ENCODE measurements at places on chromosomes 16 and 17.

DNA sequence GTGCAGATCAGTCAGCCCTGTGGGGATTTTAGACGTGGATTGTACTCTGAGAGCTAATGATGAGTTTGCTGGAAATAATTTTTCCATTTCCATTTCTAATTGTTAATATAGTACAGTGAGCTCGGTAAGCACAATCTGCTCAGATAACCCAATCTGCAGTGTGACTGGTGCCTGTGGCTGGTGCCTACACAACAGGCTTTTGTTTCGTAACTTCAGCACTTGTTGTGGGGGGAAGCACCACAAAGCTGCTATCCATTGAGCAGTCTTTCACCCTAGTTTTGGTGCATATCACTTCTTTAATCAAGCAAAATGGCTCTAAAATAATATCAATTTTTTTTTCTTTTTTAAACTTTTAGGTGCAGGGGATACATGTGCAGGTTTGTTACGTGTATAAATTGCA is 534.9 kb upstream of the HSBP1 start:
- DNase-seq: no peak

GRCh38 chr16:58563235-58563634 is 47.9 kb downstream of the SETD6 start:
- DNase-seq: no peak

DNA sequence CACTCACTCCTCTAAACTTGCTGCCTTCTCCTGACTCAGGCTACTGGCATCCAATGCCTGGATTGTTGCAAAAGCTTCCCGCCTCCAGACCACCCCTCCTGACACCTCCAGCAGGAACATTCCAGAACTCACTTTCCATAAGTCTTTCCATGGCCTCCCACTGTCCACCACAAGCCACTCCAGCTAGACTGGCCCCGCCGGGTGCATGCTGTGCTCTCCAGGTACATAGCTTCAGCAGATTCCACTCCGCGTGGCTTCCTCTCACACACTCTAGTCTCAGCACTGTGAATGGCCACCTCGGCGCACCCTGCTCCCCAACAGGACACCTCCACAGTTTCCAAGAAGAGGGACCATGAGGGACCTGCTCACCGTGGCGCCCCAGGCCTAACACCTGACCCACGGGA is 25.9 kb upstream of the FAAP100 start:
- no peak for DNase-seq

DNA sequence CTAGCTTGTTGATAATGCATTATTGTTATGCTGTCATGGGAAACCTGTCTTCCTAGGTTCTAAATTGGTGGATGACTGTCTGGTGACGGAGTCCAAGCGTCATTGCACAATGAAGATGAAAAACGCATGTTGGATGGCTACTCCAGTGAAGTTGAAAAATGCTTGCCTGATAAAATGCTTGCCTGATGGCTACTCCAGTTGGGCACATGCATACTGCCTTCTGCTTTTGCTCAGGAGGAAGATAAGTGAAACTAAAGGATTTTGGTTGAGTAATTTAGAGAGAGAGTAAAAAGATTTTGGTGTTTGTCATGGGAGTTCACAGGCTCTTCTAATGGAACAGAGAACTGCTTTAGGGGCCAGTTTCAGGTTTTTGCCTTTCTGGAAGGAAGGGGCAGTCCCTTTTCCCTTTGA is 118.6 kb downstream of the PRKCA start:
- DNase-seq: no peak

DNA sequence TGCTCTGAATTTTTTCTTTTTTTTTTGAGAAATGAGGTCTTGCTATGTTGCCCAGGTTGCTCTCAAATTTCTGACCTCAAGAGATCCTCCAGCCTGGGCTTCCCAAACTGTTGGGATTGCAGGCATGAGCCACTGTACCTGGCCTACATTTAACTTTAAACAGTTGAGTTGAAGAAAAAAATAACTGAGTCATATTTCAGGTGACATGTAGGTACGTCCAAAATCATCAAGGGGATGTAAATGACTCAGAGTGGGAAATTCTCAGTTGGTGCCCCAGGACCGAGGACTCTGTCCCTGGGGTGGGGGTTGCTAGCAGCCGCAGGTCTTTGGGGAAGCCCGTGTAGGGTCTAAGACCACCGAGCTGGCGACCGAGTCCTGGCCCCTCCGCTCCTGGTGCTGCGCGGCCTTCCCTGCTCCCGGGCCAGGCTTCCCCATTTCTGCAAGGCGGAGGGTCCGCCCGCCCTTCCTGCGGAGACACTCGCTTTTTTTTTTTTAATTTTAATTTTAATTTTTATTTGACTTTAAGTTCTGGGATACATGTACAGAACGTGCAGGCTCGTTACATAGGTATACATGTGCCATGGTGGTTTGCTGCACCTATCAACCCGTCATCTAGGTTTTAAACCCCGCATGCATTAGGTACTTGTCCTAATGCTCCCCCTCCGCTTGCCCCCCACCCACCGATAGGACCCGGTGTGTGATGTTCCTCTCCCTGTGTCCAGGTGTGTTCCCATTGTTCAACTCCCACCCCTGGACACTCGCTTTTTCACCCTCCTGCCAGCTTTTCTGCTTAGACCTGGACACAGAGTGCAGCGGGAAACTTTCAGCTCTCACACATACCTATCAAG is 12.7 kb upstream of the N4BP1 start:
- DNase-seq: peak; percentile 29

GRCh38 chr16:12519986-12520385 is 283.7 kb downstream of the CPPED1 start:
- DNase-seq: no peak

DNA sequence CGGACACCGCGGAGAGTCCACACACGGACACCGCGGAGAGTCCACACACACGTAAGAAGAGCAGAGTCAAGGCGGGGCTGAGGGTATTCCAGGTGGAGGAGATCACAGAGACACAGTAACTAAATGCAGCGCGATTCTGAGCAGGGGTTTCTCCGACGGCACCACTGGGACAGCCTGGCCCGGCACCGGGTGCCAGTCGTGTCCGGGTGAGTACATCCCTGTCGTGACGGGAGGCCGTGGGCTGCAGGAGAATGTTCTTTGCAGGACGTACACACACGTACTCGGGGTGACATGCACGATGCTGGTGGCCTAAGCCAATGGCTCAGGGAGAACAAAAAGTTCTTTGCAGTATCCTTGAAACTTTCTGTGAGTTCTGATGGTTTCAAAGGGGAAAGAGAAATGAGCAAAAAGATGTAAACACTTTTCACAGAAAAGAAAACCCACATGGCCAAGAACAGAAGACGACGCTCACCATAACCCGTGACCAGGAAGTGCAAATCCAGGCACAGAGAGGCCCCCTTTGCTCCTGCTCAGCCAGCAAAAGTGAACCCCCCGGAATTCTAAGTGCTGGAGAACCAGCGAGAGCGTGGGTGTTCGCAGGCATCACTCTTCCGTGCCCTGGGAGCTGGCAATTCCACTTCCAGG is 53.7 kb upstream of the METRNL start:
- no peak for DNase-seq

- DNase-seq: no peak
Observed at GRCh38 chr16:31874366-31875111, 932 bp downstream of the ZNF267 start.

GRCh38 chr16:51166091-51166490 is 15.0 kb upstream of the SALL1 start:
- no peak for DNase-seq

DNA sequence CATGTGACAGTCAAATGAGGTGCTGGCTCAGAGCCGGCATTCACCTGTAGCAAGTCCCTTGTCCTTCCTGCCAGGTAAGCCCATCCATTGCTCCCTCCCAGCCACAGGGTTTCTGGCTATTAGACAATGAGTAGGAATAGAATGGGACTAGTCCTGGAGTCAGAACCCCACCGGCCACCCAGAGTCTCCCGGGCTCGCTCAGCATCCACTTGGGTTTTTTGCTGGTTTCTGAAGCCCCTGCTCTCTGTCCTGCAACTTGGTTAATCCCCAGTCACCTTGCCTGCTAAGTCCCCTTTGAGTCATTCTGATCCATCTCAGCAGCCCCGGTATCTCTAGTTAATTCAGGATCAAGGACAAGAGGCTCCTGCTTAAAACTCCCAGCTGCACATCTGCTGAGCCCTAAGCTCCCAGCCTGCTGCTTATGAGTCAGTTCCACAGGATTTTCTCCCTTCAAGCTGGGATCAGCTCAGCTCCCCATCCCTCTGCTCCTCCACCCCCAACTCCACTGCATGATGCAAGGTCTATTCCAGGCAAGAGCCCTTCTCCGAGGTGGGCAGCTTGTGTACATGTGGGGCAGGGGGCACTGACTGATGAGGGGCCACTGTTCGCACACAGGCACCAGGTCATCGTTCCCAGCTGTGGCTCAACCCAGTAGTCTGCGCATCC is 19.9 kb upstream of the MRPS23 start:
- no peak for DNase-seq

GRCh38 chr17:77505181-77505639 is 364.4 kb downstream of the SEC14L1 start:
- DNase-seq: no peak

- no peak for DNase-seq
Observed at GRCh38 chr16:82715160-82715559, 88.4 kb downstream of the CDH13 start.

DNA sequence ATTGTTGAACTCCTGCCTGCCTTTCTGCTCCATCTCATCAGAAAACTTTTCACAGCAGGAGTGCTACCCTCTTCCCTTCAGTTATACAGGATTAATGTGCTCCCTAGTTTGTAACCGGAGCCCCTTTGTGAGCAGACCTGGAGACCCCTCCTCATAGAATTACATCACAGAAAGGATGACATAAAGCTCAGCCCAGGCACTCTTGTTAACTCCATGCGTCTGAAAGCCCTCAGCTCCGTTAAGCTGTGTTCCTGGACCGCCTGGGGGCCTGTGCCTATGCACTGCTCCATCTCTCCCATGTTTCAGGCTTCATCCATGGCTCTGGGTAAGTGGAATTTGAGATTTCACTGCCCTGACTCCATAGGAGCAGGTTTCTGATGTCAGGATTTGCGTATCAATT is 7.6 kb downstream of the WSCD1 start:
- no peak for DNase-seq

DNA sequence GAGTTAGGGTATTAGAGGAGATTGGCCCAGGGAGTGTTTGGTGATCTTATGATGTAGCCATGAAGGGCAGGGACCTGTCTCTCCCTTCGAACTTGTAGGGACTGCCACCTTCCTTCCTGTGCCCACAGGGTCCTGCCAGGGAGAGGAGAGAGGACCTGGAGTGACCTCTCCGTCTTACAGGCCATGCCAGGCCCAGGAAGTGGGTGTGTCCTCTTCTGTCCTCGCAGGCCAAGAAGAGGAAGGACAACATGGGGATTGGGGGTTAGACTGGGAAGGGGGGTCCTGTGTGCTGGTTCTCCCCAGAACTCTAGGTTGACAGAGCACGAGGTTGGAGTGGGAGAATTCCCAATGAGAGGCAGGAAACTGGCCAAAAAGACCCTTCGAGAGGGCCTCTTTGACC is 43.4 kb upstream of the TAC4 start:
- no peak for DNase-seq

DNA sequence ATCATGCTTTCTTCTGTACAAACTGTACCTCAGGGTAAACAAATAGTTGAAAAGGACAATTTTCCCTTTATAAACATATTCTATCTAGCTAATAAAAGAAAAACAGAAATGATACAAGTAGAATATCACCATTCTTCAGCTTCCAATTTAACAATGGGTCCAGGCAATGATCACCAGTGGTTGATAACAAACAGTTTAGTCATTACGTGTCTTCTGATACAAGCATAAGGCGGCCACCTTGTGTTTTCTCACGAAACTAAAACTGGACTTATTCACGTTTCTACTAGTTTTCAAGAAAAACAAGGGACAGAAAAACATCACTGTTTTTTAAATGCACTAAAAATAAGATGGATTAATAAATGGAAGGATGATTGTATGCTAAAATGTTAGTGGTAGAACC is 58.3 kb downstream of the STH start:
- DNase-seq: no peak

- DNase-seq: no peak
Observed at GRCh38 chr16:66596986-66597848, 7.3 kb upstream of the CMTM3 start.

- DNase-seq: no peak
Observed at GRCh38 chr16:24208710-24209109, 47.4 kb upstream of the CACNG3 start.

GRCh38 chr17:60447375-60447774 is 25.1 kb downstream of the CHCT1 start:
- no peak for DNase-seq

- no peak for DNase-seq
Observed at GRCh38 chr16:14618566-14618965, 11.5 kb downstream of the PARN start.

GRCh38 chr17:28421787-28422305 is 15.8 kb upstream of the SLC46A1 start:
- no peak for DNase-seq

- no peak for DNase-seq
Observed at GRCh38 chr16:79902351-79902750, 301.8 kb upstream of the MAF start.

DNA sequence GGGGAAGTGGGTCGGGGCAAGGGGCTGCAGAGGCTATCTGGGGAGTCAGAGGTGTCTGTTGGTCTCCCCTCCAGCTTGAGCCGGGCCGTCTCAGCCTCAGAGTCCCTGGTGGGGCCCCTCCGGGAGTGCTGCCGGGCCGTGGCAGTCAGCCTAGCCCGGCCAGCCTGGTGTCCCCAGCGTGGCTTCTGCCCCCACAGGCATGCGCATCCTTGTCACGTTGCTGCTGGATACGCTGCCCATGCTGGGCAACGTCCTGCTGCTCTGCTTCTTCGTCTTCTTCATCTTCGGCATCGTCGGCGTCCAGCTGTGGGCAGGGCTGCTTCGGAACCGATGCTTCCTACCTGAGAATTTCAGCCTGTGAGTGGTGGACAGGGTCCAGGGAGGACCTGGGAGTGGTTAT is 11.2 kb downstream of the CACNA1G start:
- no peak for DNase-seq

- peak; percentile 31 for DNase-seq
Observed at GRCh38 chr17:9205520-9206409, 184.5 kb downstream of the NTN1 start.

DNA sequence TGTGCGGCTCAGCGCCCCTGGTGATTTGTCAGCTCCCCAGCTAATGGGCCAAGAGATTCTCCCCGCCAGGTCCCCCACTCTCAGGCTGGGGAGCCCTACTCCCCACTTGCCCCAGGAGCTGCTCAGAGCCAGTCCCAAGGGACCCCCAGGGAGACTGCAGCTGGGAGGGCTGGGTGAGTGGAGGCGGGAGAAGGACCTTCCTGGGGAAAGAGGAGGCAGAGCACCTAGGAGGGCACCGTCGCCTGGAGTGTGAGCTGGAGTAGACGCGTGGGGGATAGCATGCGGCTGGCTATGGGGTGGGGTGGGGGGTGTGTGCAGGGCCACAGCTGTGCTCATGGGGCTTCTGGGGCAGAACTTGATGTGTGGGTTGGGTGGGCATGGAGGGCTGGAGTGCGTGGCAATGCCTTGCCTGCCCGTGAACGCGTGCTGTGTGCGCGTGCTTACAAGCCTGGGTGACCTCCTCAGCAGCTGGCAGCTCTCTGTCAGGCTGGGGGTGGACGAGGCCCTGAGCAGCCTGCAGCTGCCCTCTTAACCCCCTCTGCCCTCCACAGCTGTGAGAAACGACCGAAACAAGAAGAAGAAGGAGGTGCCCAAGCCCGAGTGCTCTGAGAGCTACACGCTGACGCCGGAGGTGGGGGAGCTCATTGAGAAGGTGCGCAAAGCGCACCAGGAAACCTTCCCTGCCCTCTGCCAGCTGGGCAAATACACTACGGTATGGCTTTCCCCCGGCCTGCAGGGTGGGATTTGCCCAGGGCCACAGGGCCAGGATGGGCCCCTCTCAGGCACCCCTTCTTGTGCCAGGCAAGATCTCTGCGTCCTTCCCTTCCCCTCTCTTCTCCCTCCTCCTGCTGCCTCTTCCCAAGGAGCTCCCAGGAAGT is 12.9 kb downstream of the GJD3 start:
- DNase-seq: no peak

GRCh38 chr17:69854225-69854780 is 220.7 kb upstream of the KCNJ16 start:
- DNase-seq: no peak

Data from RWPE2 (cell line).